ENCODE measurements at places on chromosomes 7 and 10.

DNA sequence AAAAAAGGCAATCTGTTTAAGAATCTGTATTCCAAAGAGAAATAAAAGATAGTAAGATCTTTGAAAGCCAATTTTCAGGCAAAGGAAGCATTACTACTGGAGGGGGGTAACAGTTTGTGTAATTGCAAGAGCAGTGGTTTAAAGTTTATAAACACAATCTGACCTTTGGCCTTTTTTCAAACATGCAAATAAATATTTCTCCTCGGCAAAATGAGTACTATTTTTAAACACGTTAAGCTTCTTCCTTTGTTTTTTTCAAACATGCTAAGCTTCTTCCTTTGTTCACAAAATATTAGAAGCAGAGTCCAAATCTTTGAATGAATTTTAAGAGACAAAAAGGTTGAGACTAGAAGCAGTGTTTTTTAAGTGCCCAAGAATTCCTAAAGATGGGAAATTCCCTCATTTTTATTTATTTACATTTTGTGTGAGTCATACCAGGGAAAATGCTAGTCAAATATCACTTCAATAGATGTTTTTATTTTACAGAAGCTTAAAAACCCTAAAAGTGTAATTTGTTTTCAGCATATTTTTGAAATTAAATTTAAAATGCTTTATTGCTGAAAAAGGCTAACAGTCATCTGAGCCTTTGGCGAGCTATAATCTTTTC lies 229.3 kb downstream of the GPR37 start:
- no peak for DNase-seq

GRCh38 chr7:325051-325798 lies 35.3 kb downstream of the FOXL3 start:
- DNase-seq = no peak

DNA sequence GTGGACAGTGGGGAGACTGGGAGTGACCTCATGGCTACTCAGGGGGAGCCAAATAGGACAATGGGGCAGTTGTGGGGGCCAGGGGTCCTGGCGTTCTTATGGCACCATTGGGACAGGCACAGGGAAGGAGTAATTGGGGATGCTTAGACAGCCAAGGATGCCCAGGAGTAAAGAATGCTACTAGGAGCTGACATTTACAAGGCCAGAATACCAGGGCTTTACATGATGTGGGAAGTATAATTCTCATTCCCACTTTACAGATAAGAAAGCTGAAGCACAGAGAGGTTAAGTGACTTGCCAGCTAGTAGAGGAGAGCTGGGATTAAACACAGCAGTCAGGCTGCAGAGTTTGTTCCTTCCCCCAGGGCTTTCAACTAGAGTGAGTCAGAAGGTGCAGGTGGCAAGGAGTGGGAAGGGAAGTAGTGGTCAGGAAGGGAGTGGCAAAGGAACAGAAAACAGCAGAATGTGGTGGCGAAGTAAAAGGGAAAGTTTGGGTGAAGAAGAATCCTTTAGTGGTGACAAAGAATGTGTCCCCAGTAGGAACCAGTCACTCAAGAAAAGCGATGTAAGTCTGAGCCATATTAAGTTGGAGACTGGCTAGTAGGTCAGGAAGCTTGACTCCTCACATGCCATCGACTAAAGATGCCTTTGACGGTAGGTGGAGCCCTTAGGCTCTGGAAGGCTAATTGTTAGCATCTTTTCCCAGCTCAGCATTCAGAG lies 32.8 kb downstream of the CPVL start:
- peak; percentile 35 for DNase-seq

GRCh38 chr7:8037151-8037550 lies 68.6 kb downstream of the GLCCI1 start:
- no peak for DNase-seq

DNA sequence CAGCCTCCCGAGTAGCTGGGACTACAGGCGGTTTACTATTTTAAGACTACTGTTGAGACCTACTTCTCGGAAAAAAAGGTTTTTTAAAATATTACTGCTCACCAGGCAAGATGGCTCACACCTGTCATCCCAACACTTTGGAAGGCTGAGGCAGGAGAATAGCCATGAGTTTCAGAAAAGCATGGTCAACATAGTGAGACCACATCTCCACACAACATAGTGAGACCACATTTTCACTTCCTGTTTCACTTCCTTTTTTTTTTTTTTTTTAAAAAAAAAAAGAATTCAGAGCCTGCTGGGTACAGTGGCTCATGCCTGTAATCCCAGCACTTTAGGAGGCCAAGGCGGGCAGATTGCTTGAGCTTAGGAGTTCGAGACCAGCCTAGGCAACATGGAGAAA lies 46.5 kb downstream of the SVOPL start:
- DNase-seq = no peak

GRCh38 chr10:123402656-123403055 lies 248.5 kb downstream of the BUB3 start:
- DNase-seq = peak; percentile 10

- DNase-seq = no peak
Observed at GRCh38 chr7:13197501-13197900, 510.1 kb downstream of the ARL4A start.

DNA sequence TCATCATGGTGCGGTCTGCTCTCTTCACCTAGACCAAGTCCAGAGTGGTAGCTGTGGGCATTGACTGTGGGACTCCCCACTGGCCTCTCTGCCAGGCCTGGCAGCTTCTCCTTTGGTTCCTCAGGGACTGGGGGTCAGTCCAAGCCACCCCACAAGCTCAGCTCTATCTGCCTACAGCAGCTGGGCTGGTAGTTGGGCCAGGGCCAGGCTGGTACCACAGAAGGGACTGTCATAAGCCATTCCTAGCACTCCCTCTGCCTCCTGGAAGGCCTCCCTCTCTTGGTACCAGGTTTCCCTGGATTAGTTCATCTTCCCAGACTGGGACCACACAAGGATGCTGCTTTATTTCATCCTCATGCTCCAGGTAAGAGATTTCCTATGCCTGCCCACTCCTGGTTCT lies 24.2 kb upstream of the UNC5B start:
- DNase-seq = no peak

GRCh38 chr10:34078745-34079470 lies 736.2 kb downstream of the PARD3 start:
- DNase-seq = no peak

GRCh38 chr7:133797818-133798520 lies 329.2 kb upstream of the LRGUK start:
- DNase-seq = no peak

GRCh38 chr10:130498042-130498441 lies 361.9 kb downstream of the GLRX3 start:
- no peak for DNase-seq

DNA sequence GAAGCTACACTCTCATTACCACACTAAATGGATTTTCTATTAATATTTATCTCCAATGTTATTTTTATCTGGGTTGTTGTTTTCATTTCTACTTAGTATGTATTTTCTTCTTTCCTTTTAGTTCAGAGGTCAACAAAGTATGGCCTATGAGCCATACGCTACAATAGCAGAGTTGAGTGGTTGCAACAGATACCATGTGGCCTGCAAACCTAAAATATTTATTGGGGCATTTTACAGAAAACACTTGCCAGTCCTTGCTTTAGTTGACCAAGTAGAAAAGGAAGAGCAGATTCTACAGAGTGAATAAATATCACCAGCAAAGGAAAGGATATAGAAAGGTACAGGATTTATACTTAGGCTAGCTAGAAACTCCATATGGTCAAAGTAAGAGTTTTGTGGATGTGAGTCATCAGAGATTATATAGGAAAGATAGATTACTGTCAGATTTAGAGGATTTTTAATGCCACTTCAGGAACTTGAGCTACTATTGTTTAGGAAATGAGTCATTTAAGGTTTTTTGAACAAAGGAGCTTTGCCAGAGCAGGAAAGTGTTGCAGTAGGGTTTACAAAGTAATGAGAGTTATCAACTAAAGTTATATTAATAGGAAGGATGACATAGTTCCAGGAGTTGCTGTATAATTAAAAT lies 323.3 kb upstream of the KAT6B start:
- DNase-seq = peak; percentile 30

GRCh38 chr10:70052462-70053217 lies at the start of gene MACROH2A2:
Gene MACROH2A2, plus strand, starts transcription at chr10:70052846. Its CDS starts 22,813 bp downstream, at chr10:70075659.
- peak; percentile 38 for DNase-seq

- DNase-seq = peak; percentile 55
Observed at GRCh38 chr7:157432541-157432956, 95.7 kb downstream of the DNAJB6 start.

- no peak for DNase-seq
Observed at GRCh38 chr10:63940277-63940922, 419.2 kb downstream of the REEP3 start.

GRCh38 chr7:151137791-151138152 lies 29.7 kb downstream of the GBX1 start:
- no peak for DNase-seq

DNA sequence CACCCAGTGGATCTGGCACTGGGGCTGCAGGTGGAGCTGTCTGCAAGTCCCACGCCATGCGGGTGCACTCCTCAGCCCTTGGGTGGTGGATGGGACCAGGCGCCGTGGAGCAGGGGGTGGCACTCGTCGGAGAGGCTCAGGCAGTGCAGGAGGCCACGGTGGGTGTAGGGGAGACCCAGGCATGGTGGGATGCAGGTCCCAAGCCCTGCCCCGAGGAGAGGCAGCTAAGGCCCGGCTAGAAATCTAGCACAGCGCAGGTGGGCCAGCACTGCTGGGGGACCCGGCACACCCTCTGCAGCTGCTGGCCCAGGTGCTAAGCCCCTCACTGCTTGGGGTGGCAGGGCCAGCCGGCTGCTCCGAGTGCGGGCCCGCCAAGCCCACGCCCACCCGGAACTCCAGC lies 25.7 kb downstream of the HTR7 start:
- DNase-seq = no peak

DNA sequence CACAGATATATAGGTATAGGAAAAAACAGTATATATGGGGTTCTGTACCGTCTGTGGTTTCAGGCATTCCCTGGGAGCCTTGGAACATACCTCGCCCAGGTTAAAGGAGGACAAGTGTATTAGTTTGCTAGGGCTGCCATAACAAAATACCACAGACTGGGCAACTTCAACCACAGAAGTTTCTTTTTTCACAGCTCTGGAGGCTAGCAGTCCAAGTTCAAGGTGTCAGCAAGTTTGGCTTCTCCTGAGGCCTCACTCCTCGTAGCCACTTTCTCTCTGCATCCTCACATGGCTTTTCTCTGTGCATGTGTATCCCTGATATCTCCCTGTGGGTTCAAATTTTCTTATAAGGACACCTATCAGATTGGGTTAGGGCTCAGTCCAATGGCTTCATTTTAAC lies 189.1 kb downstream of the DNAH11 start:
- DNase-seq = no peak

GRCh38 chr10:77179015-77179695 lies 458.5 kb downstream of the KCNMA1 start:
- DNase-seq = no peak

DNA sequence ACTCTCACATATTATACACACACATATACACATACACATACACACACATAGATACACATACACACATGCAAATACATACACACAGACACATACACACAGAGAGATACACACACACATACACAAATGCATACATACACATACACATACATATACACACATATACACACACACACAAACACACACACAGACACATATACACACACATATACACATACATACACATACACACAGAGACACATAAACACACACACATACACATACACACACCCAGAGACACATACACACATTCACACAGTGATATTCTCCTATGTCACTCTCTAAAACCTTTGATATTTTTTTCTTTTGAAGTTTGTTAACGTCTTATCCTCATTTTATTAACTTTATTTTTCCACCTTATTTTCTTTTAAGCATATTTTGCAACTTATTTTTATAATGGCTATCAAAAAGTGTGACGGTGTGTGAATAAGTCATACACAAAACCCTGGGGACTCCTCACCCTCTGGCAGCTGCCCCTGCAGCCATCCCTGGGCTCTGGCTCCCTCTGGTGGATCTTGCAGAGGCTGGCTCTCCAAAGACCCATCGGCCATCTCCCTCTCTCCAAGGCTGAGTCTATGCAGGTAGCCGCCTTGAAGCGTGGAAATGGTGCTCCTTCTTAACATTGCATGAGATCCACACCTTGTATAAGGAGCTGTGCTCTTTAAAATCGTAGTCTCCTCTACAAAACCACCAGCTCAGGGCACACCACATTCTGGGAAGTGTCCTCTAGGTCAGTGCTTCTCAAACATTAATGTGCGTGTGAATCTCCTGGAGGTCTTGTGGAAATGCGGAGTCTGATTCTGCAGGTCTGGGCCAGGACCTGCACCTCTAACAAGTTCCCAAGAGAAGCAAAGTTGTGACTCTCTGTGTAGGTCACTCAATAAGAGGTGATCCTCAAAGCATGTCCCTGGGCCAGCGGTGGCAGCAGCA lies 4.1 kb upstream of the C10orf120 start:
- DNase-seq = peak; percentile 42

- DNase-seq = no peak
Observed at GRCh38 chr10:1733720-1734119, 3.6 kb downstream of the ADARB2 start.

DNA sequence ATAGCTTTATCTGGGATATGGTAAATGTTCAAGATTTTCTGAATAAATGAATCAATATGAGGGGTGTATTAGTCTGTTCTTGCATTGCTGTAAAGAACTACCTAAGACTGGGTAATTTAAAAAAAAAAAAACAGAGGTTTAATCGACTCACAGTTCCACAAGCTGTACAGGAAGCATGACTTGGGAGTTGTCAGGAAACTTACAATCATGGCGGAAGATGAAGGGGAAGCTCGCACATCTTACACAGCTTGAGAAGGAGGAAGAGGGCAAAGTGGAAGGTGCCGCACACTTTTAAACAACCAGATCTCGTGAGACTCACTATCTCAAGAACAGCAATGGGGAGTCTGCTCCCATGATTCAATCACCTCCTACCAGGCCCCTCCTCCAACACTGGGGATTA lies 32.5 kb upstream of the OTUD1 start:
- no peak for DNase-seq

DNA sequence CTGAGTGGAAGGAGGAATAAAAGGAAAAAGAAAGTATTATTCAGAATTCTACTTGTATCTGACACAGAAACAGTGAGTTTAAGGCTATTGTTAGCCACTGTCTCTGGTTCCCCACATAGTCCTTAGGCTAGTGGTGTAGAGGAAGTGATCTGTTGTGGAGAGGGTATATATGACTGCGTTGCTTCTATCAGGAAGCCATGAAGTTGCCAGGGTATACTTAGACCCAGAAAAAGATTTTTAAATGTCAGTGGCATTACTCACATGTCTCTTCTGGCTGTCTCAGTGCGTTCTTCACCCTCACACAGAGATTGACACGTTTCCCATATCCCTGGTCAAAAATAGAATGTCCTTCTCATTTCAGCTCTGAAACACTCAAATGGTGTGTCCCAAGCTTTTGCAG lies 72.7 kb downstream of the SEM1 start:
- no peak for DNase-seq

DNA sequence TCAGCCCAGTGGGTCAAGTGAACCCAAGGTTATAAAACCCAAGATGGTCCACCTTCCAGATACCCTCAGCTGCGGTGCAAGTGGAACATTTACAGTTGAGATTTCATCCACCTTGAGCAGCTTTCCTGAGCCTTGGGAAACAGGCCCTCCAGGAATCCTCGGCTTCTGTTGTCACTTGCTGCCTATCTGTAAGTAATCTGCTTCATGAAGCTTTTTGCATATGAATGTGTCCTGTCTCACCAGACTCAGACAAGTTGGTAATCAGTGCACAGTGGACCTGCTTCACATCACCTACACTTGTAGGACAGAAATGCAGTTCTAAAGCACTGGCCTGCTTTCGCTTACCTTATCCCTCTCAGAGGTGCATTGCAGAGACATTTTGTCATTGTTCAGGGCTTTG lies 80.3 kb downstream of the FAM185A start:
- DNase-seq = no peak

GRCh38 chr7:40447345-40447744 lies 312.5 kb downstream of the SUGCT start:
- no peak for DNase-seq

- DNase-seq = no peak
Observed at GRCh38 chr10:3871424-3871996, 86.5 kb upstream of the KLF6 start.

GRCh38 chr7:143256932-143257331 lies 6.3 kb upstream of the GSTK1 start:
- DNase-seq = no peak
